ENCODE measurements at places on chromosomes 16 and 17.

- DNase-seq: no peak
Observed at GRCh38 chr16:64459402-64459801, 662.5 kb downstream of the CDH11 start.

GRCh38 chr17:80365983-80366382 is 49.0 kb upstream of the ENDOV start:
- DNase-seq: no peak

DNA sequence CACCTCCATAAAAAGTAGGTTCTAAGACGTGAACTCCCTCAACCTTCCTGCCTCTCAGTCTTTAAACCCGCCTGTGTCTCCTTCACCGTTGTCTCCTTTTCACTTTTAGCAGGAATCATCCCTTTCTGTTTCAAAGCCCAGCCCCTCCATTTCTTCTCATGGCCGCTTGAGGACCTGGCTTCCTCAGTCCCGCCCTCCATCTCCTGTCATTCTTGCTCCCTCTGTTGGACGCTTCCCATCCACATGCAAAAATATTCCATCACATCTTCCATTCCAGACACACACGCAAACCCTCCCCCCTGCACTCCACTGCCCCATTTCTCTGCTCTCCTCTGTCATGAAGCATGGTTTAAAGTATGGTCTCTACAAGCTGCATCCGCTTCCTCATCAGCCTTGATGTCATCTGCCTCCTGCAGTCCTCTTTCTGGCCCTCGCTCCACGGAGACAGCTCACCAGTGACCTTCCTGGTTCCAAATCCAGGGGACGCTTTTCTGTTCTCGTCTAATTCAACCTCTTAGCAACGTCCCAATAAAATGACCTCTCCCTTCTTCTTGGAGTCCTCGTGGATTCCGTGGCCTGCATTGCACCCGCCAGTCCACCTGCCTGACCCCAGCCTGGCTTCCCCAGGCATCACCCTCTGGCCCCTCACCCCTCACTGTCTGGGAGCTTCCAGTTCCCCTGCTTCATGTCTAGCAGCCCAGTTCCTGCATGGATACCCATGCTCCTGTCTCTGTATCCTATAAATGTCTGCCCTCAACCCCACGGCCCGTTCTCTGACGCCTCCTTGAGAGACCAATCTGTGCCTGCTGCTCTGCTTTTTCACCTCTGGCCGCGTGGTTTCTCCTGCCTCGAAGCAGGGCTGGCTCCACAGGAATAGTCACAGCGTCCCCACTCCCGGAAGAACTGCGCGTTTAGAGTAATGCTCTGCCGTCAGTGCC is 26.2 kb downstream of the ANKRD40 start:
- DNase-seq: peak; percentile 90

DNA sequence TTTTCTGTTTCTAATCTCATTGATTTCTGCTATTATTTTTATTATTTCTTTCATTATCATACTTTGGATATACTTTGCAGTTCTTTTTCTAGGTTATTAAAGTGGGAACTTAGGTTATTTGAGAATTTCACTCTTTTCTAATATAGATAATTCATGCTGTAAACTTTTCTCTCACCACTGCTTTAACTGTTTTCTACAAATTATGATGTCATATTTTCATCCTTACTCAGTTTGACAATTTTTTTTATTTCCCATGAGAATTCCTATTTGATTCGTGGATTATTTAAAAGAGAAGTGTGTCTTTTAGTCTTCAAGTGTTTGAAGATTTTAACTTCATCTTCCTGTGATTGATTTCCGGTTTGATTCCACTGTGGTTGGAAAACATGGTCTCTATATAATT is 336.8 kb upstream of the SALL1 start:
- no peak for DNase-seq

GRCh38 chr16:6216836-6217235 is 1115.8 kb upstream of the RBFOX1 start:
- DNase-seq: no peak

DNA sequence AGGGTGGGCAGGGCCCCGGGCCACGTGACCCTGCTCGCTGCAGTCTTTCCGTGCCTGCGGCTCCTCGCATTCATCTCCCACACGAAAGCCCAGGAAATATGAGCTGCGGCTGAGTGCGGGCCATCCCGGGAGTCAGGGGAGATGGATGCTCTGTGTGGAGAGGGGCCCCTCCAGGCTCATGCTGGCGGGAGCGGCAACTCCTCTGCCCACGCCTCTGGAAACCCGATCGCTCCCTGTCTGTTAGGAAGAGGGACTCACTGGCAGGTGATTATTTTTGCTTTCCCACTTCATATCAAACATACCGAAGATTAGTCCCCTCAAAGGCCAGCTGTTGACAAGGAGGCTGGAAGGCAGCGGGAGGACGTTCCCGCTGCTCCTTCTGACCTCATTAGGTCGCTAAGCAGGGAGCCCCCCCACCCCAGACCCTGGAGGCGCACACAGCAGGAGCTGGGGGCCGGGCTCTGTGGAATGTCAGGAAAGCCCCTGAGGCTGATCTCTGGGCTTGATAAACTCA is 228.5 kb downstream of the FOXL1 start:
- DNase-seq: peak; percentile 75

DNA sequence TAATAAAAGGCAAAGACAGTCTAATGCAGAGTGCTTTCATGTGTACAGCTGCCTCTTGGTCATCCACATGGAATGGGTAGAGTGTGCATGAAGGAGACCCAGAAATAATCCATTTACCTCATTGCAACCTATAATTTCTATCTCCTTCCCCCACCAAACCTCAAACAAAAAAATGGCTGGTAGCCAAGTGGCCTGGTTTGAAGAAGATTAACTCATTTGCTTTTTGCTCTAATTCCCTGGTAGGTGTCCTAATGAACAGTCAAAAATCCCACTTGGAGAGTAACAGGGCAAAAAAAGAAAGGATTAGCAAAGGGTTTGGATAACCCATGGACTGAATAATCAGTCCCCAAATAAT is 13.0 kb upstream of the LYRM9 start:
- DNase-seq: no peak

DNA sequence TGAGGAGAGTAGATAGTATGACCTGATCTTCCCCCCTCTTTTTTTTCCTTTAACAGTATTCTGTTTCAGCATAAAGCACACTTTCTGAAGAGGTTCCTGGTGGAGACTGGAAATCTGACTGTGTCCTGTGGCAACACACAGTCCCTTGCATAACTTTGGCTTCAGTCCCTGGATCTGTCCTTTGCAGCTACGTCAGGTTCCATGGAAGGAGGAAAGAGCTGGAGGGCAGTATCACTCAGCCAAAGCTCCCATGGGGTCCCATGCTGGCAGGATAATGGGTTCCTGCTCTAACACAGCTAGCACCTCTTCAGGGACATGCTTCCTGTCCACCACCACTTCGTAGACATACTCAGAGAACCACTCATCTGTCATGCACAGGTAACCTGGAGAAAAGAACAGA is 13.3 kb upstream of the SLC6A4 start:
- DNase-seq: no peak

DNA sequence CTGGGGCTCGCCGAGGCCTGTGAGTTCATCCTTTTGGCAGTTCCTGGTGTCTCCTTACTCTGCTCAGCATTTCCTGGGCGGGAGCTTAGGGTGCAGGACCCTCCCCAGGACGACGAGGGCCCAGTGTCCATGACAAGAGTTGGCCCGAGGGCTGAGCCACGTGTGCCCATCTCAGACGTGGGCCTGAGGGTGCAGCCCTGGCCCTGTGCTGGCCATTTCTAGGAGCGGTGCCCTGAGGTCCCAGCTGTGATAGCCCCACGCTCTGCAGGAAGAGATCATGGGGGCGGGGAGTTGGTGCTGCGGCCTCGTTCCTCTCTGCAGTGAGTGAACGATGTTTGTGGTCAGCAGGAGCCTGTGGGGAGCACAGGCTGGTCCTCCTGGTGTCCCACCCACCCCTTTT is 6.0 kb upstream of the MC1R start:
- no peak for DNase-seq

GRCh38 chr17:39099663-39100286 is 51.7 kb downstream of the PLXDC1 start:
- DNase-seq: peak; percentile 71

DNA sequence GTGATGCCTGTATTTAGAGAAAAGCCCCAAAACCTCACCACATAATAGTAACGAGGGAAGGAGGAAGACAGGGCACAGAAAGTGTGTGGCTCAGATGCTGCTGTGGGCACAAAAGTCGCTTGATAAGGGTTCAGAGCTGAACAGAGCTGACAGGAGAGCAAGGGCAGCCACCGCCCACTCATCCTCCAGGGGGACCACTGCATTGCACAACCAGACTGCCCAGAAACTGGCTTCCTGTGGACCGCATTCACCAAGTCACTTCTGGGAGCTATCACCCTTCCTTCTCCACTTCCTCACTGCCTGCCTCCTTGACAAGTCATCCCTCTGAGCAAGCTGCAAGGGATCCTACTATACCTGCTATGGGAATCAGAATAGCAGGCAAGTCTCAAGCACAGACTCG is 512.4 kb upstream of the CDH11 start:
- DNase-seq: peak; percentile 21

DNA sequence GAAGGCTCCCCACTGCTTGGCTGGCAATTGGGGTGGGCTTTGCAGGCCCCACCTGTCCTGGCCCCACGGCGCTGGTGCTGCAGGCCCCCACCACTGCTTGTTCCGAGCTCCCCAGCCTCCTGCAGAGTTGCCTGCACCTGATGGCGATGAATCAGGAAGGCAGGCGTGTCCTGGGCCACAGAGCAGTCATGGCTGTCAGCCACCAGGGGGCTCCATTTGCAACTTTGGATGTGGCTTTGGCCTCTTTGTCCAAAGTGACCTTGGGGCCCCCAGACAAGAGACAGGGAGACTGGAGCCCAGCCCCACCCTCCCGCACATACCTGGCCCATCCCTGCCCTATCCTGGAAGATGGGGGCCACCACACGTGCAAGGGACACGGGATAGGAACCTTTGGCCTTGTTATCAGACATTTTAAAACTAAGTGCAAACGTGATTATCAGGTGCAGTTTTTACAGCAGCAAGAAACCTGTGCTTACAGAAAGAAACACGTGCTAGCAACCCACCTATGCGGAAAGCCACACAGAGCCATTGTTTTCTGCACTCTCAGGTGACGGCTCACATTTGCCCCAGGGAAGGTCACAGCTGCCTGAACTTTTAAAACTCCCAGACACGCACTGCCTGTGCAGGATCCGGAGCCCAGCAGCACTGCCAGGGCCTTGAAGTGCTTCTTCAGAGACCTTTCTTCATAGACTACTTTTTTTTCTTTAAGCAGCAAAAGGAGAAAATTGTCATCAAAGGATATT is at the start of gene DNASE1:
DNASE1 (plus strand) TSS at position 443 of the 743 bp plus-strand sequence. CDS start 683 bp downstream, outside the sequence.
- peak; percentile 75 for DNase-seq

DNA sequence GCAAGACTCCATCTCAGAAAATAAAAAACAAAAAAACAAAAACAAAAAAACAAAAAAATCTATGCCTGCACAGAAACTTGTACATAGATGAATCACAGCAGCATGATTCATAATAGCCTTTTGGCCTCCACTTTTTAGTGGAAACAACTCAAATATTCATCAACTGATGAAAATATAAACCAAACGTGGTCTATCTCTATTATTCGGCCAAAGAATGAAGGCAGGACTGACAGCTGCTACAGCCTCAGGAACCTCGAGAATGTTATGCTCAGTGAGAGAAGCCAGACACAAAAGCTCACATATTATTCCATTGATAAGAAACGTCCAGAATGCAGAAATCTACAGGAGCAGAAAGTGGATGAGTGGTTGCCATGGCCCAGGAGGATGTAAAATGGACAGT is 19.8 kb downstream of the PPL start:
- no peak for DNase-seq

GRCh38 chr16:79074951-79075350 is 525.6 kb downstream of the MAF start:
- no peak for DNase-seq

DNA sequence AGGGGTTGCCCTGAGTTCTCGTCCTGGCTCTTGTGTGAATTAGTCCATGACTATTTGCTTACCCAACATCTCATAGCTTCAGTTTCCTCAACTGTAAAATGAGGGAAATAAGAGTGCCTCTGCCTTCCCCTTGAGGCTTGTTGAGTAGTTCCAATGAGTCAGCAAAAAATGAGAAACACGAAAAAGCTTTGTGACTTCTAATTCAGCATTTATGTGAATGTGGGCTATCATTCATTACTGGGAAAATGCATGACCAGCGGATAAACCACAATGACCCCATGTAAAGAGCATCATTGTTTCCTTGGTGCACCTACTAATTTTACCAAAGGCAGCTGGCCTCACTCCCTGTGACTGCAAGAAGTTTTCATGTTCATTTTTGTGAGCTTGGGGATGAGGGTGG is 374.6 kb upstream of the HSBP1 start:
- no peak for DNase-seq

DNA sequence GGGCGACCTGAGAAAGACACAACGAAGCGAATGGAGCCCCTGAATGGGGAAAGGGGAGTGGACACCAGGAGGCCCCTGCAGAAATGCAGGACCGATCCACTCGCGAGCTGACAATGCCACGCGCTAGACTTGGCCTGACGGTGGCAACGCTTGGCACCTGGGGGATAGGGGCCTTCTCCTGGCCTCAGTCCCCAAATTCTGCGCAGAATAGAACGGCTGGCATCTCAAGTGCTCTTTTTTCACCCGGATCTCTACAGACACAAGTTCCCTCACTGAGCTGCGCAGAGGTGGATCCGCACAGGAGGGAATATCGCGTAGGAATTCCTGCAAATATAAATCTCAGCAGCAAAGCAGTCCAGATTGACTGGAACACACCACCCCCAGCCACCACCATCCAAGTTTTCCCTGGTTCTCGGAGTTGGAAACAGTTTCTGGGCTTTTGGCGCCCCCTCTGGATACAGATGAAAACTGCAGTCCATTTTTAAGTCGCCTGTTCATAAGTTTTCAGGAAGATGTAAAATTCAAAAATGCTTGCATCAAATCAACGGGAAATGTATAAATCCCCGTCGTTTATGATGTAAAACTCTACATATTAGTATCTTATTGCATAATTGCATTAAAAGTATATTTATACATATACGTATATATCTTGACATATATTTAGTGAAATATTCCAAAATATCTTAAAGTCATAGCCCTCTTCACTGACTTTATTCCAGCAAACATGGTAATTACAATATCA is 2.3 kb upstream of the SOX9 start:
- peak; percentile 97 for DNase-seq

DNA sequence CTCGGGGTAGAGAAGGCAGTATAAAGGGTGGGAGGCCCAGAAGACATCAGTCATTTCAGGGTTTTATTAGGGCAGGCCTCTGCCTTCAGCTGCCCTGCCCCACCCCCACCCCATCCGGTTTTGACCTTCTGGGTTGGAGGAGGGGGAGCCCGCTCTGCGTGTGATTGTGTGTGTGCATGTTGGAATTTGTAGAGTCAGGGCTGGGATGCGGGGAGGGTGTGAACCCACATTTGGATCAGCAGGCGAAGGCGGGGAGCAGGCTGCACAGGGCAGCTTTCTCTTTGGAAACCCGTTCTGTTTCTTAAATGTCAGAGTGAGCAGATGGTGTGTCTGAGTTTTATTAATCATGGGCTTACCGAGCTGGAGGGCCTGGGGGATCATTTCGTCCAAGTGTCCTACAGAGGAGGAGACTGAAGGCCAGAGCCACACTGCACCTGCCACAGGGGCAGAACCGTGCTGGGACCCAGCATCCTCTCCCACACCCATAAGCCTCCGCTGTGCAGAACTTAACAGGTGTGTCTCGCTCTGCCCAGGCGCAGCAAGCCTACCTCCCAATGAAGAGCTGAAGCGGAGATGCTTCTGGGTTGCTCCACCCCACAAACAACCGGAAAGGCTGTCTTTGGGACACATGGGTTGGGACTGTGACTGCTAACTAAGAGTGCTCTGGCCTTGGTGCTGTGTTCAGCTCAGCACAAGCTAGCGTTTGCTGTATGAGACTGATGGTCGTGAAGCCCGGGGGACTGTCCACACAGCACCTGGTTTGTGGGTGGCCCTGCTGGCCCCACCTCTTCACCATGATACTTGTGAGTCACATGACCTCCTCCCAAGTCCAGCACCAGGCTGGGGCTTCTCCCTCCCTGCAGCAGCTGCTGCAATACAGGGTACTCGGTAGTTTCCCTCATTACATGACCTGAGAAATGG is 70.9 kb upstream of the GSE1 start:
- DNase-seq: peak; percentile 66
